GM23248 (cell line): ENCODE measurements at places on chromosomes 13 and 19. TPM values are rescaled to one million over a fixed set of nuclear protein-coding genes. Genes with fewer than 3 reads are reported as not detected.

DNA sequence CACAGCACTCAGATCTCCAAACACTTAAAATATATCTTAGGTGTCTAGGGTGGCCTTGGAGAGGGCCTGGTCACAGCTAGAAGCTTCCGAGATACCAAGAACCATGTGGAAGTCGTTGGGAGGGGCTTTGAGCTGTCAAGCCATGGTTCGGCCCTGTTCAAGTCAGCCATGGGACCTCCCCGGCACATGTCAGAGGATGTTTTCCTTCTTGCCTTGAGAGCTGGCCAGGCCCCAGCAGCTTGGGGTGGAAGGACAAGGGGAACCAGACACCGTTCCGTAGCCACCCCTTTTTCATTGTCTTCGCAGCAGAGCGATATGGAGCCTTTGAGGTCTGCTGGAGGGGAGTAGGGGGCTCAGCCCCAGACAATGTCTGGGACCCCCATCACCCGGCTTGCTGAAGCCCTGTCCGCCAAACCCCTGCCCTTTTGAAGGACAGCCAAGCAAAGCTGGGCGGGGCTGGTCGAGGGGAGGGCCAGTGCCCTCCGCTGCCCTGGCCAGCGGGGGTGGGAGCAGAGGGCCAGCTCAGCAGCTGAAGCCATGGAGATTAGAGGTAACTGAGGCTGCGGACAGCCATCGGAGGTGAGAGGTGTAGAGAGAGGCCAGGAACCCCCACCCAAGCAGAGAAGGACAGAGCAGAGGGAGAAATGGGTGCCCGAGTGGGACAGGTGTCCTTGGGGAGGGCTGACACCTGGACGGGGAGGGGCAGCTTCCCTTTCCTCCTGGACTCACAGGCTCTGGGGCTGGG is 435 bp downstream of the KLK11 start:
- peaks cover 19% of the 10 kb centered on the region for H3K27me3 ChIP-seq
- no peaks in the 10 kb centered on the region for H3K4me1 ChIP-seq
- no peak overlapping the region for H3K27ac ChIP-seq
- DNase-seq: no peak
- H3K4me3 ChIP-seq: no peak overlapping the region

- H3K4me3 ChIP-seq: no peak overlapping the region
- H3K27me3 ChIP-seq: no peaks in the 10 kb centered on the region
- peaks cover 14% of the 10 kb centered on the region for H3K4me1 ChIP-seq
- H3K27ac ChIP-seq: no peak overlapping the region
Measured at GRCh38 chr19:49811328-49811727, 1.8 kb downstream of the FUZ start.

DNA sequence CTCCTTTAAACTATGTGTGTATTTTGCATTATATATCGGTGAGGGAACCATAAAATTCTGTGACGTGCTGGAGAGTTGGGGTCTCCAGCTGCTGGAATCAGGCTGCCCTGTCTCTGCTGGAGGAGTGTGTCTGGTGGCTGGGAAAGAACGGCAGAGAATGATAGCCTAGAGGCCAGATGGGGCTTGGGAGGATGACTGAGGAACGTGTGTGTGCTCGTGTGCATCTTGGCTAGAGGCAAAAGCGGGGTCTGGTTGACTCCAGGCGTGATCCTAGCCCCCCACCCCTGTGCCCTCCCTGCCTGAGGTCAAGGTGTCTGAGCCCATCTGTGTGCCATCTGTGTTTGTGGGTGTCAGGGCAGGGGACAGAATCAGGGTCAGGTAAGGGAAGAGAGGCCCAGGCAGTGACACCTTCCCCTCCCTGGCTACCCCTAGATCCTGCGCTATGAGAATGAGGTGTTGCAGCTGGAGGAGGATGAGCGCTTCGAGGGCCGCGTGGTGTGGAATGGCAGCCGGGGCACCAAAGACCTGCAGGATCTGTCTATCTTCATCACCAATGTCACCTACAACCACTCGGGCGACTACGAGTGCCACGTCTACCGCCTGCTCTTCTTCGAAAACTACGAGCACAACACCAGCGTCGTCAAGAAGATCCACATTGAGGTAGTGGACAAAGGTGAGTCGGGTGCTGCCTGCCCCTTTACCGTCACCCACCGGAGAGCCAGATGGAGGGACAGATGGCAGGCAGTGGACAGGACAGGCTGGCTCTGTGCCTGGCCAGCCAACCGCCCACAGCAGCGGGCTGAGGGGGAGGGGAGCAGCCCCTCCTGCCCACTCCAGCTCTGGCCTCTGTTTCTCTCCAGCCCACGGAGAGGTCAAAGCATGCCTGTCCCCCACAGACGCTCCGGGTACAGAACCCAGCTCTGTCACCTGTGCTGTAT is 3.1 kb downstream of the SCN1B start:
- no peaks in the 10 kb centered on the region for H3K27me3 ChIP-seq
- H3K27ac ChIP-seq: no peak overlapping the region
- no peaks in the 10 kb centered on the region for H3K36me3 ChIP-seq
- no peak overlapping the region for H3K4me3 ChIP-seq
- H3K4me1 ChIP-seq: no peaks in the 10 kb centered on the region
- DNase-seq: no peak

GRCh38 chr19:29483944-29484581 is 41.7 kb upstream of the VSTM2B start:
- no peaks in the 10 kb centered on the region for H3K36me3 ChIP-seq
- 0 out of 2 replicates have a peak, but pooled peaks cover 8% of the 10 kb centered on the region for H3K27me3 ChIP-seq
- no peaks in the 10 kb centered on the region for H3K4me1 ChIP-seq
- no peak for DNase-seq
- no peak overlapping the region for H3K27ac ChIP-seq

GRCh38 chr19:11299946-11300810 is 4.2 kb downstream of the TSPAN16 start:
- no peaks in the 10 kb centered on the region for H3K27me3 ChIP-seq
- no peaks in the 10 kb centered on the region for H3K4me1 ChIP-seq
- no peaks in the 10 kb centered on the region for H3K36me3 ChIP-seq
- DNase-seq: no peak
- H3K4me3 ChIP-seq: no peak overlapping the region

The KLK12 gene
- total RNA-seq: not detected in 2 replicates
